ENCODE measurements at places on chromosomes 11 and 22.

DNA sequence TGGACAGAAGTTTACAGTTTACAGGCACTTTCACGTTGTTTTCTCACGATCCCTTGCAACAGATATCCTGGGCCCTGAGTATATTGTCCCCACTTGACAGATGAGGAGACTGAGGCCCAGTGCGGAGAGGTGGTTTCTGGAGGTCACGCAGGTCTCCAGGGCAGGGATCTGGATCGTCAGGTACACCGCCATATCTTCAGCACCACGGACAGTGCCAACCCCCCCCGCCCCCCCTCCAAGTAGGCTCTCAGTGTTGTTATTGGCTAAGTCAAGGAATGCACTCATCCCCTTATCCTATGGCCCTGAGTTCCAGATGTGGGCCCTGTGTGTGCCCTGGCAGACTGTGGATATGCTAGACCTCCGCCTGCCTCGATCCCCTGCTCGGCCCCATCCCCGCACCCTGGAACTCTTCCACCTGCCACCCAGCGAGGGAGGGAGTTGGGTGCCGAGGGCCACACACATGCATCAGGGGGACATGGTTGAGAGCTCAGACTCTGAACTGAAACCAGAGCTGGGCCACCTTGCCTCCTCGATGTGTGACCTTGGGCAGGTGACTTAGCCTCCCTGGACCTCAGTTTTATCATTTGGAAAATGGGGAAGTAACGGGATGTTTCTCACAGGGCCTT lies 37.5 kb downstream of the MPPED1 start:
- DNase-seq = no peak

GRCh38 chr11:131633921-131634715 lies 263.7 kb downstream of the NTM start:
- no peak for DNase-seq

- DNase-seq = no peak
Measured at GRCh38 chr11:117796456-117796871, 552 bp downstream of the DSCAML1 start.

- DNase-seq = no peak
Measured at GRCh38 chr11:63804259-63804658, 9.0 kb upstream of the SPINDOC start.
